ENCODE measurements at places on chromosomes 7 and 10.

DNA sequence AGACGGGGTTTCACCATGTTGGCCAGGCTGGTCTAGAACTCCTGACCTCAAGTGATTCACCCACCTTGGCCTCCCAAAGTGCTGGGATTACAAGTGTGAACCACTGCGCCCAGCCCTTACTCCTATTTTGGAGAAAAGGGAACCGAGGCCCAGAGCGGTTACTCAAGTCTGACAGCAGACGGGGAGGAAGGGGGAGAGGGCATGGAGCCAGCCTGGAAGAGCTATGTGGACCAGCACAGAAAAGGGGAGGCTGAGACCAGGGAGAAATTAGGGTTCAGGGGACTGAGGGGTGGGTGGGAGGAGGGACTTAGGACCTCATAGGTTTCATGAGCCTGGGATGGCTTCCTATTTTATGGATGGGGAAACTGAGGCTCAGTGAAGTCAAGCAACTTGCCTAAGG lies 1.5 kb downstream of the SFRP5 start:
- DNase-seq, result no peak

DNA sequence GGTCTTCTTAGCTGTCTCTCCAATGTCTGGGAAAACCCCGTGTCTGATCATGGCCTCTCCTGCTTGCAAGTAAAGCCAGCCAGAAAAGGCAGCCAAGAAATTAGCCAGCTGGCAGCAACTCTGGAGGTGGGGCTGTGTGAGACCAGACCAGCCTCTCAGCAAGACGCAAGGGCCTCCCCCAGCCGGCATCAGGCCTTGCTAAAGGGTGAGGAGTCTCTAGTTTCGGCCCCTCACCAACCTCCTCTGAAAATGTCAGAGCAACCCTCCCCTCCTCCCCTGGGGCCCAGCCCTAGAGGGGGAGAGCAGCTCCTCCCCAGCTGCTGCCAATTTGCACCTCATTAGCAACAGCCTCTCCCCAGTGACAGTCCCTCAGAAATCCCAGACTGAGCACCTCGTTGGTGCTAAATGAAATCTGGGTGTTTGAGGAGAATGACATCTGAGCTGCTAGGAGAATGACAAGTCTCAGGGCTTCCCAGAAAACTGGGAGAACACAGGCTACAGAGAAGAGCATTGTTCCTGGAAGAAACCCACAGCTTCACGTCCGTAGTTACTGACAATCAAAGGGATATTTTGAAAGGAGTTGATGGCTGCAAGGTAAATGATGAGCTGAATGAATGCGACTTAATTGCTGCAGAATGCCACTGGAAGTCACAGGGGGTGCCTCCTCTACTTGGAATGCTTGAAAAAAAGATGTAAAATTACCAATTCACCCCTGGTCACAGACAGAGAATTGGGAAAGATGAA lies 25.9 kb downstream of the DGKI start:
- peak; percentile 68 for DNase-seq

- DNase-seq, result no peak
Observed at GRCh38 chr10:97798958-97799610, 27.3 kb upstream of the SFRP5 start.

DNA sequence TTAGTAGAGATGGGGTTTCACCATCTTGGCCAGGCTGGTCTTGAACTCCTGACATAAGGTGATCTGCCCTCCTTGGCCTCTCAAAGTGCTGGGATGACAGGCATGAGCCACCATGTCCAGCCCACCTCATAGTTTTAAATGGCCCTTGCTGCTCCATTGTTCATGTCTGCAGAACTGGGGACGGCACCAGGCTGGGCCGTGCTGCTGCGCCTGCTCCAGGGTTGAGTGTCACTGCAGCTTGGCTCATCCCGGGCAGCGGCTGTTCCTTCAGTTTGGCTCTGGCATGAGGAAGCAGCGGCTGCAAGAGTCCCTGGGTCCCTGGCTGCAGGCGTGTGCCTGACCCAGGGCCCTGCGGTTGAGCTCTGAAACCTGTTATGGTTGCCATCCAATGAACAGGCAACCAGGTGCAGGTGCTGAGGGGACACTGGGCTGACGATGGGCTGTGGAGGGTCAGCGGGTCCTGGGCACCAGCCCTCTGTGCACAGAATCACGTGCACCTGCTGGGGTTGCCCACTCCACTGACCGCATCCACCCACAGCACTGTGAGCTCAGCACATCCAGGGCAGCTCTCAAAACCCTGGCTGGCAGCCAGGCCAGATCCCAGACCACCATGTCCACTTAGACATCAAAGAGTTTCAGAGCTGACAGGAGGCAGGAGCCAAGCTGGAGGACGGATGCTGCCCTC lies 70.2 kb upstream of the PPP2R2D start:
- DNase-seq, result no peak

DNA sequence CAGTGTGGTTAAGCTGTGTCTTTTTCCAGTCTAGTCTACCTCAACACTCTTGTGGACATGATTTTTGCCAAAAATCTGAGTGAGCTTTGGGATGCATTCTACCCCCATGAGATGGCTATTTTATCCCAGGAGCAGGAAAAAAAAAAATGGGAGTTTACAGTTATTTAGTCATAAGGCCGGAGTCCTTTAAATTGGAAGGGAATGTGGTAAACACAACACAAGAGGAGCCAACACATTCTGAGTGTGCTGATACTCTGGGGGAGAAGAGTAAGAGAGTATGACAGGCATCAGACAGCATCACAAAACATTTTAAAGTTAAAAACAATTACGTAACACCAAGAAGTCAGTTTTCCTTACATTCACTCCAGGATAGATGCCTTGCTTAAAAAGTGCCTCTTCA lies 46.1 kb downstream of the C1GALT1 start:
- DNase-seq, result no peak

GRCh38 chr10:57336865-57337264 lies 930.8 kb downstream of the IPMK start:
- DNase-seq, result no peak

DNA sequence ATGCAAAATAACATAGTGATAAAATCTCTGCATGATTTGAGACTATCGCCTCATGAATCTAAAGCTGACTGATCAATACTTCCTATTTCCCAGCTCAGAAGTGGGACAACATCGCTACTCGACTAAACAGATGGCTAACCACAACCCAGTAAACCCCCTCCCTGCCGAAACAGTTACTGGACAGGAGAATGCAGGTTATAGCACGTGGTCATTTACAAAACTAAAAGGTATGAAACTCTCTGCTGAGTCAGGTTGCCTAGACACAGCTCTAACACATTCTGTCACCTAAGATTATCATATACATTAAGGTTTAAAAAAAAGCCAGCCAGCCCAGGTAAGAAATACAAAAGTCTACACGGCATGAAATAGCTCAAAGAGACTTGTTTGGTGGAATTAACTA lies 64.0 kb downstream of the CTBP2 start:
- peak; percentile 45 for DNase-seq

GRCh38 chr10:16381083-16381482 lies 55.7 kb upstream of the PTER start:
- DNase-seq, result no peak

DNA sequence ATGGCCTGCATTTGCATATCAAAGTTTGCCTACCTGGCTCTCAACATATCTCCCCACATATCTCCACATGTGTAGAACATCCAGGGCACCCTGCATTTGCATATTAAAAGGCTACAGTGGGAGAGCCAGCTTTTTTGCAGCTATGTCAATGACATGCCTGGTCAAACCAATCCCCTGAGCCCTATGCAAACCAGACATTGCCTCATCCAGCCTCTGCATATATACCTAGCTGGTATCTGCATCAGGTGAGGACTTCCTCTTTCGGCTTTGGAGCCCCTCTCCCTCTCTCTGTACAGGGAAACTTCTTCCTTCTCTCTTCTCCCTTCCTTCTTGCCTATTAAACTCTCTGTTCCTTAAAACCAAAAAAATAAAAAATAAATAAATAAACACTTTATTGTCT lies 142.7 kb upstream of the STEAP4 start:
- DNase-seq, result no peak

- peak; percentile 91 for DNase-seq
Observed at GRCh38 chr7:156475666-156476065, 164.9 kb upstream of the RNF32 start.

- peak; percentile 36 for DNase-seq
Observed at GRCh38 chr7:3217166-3217565, 83.9 kb upstream of the SDK1 start.
